ENCODE measurements at places on chromosomes 16 and 17.
A peak's percentile ranks its signal among the peaks of the same experiment; 100 is the strongest.

DNA sequence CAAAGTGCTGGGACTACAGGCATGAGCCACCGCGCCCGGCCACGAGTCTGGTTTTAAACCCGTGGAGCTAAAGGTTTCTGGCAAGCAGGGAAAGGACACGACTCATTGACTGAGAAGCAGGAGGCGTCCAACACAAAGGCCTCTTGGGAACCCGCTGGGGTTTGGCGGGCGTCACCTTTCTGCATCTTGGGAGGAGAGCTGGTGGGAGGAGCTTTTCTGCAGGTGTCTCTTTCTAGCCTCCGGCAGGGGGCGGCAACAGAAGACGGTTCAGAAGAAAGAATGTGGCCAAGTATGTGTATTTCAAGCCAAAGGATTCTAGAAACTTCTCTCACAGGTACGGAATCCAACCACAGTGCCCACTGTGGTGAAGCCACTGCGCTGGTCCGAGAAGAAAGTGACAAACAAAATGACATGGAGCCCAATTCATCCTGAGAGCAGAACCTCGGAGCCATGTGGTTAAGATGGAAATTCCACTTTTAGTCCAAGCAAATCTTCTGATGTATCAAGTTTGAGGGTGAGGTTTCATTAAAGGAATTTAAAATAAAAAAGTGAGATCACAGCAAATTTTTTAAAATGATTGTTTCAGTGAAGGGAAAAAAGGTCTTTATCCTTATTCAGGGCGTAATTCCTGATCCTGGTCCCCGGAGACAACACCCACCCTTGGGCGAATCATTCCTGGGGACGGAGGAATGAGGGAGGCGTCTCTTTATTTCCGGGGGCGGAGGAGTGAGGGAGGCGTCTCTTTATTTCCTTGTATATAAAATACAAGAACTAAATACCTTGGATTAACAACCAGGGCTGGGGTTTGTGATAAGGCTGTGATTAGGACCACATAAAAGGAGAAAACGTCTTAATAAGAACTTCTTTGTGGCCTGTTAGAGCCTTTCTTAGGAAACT lies 97.6 kb downstream of the MRM3 start:
- peak; percentile 41 for DNase-seq

- no peak for DNase-seq
Observed at GRCh38 chr17:80883831-80884735, 107.6 kb upstream of the CHMP6 start.

- no peak for DNase-seq
Observed at GRCh38 chr17:72843591-72843990, 248.9 kb downstream of the SLC39A11 start.

- no peak for DNase-seq
Observed at GRCh38 chr17:31295489-31295871, 1.6 kb downstream of the OMG start.

- DNase-seq = no peak
Observed at GRCh38 chr17:65783845-65784334, 222.4 kb upstream of the AXIN2 start.
